ENCODE measurements at places on chromosomes 11 and 22.
A peak's percentile ranks its signal among the peaks of the same experiment; 100 is the strongest.

GRCh38 chr11:70540196-70540595 lies 141.9 kb downstream of the CTTN start:
- no peak for DNase-seq

DNA sequence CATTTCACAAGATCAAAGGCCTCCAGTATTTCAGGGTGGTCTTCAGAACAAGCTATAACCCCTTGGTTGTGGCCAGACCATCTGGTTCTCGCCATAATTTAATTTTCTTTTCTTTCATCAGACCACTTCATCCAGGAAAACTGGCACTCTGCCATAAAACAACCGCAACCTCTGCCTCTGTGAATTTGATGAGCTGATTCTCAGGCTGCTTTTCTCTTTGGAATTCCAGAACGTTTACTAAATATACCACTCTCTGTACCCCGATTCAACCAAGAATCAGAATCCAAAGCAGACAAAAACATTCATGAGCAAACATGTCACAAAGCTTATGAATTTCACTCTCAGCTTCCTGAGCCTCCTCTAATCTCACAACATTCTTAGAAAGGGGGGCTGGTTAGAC lies 331.8 kb upstream of the SYN3 start:
- no peak for DNase-seq

GRCh38 chr11:14644226-14645014 lies 816 bp downstream of the PDE3B start:
- no peak for DNase-seq

DNA sequence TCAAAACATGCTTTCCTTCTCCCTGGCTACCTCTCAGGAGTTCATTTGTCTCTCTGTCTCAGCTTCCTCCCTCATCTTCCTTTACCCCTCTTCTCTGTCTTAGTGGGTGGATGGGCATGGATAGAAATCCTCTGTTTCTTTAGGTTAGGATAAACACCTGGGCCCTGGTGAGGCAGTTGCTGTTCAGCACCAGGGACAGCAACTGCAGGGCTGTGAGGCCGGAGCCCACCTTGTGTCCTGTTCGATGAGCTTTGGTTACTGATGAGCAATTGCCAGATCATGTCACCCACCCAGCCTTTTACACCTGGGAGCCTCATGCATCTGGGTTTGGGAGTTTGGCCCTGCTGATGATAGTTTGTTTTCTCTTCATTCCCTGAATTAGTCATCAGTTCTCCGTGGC lies 6.1 kb upstream of the CRYBB3 start:
- DNase-seq: no peak

- DNase-seq: no peak
Measured at GRCh38 chr22:42365942-42366695, 66.1 kb downstream of the NFAM1 start.

- no peak for DNase-seq
Measured at GRCh38 chr11:96256215-96257011, 86.6 kb downstream of the MAML2 start.

- no peak for DNase-seq
Measured at GRCh38 chr22:21703684-21704316, 31.8 kb downstream of the YPEL1 start.

GRCh38 chr22:20867179-20868024 lies 8.6 kb downstream of the SNAP29 start:
- DNase-seq: no peak

- no peak for DNase-seq
Measured at GRCh38 chr11:134224710-134225664, 516 bp downstream of the VPS26B start.

DNA sequence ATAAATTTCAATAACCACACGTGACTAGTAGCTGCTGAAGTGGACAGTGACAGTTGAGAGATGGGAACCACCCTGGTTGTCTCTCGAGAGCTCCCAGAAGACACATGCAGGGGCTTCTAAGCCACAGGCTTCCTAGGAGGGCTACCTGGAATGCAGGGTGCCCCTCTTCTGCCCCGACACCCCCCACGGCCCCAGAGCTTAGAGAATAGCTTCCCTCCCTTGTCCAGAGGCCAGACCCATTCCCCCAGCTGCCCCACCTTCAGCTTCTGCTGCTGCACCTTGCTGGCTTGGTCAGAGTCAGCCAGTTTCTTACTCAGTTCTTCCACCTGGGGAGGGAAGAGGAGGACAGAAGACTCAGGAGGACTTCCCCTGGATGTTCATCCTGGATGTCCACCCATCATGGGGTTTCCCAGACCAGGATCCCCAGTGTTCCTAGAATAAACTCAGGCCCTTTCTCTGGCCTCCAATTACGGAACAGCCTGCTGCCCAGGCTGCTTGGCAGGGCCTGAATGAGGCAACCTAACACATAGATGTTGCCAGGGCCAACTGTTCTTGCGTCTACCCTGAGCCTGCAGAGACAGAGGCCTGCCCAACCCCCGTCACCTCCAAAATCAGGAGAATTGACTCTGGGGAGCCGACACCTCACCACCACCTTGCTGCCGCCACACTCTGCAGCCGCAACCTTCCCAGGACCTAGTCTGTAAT lies 12.0 kb downstream of the IL18BP start:
- no peak for DNase-seq

DNA sequence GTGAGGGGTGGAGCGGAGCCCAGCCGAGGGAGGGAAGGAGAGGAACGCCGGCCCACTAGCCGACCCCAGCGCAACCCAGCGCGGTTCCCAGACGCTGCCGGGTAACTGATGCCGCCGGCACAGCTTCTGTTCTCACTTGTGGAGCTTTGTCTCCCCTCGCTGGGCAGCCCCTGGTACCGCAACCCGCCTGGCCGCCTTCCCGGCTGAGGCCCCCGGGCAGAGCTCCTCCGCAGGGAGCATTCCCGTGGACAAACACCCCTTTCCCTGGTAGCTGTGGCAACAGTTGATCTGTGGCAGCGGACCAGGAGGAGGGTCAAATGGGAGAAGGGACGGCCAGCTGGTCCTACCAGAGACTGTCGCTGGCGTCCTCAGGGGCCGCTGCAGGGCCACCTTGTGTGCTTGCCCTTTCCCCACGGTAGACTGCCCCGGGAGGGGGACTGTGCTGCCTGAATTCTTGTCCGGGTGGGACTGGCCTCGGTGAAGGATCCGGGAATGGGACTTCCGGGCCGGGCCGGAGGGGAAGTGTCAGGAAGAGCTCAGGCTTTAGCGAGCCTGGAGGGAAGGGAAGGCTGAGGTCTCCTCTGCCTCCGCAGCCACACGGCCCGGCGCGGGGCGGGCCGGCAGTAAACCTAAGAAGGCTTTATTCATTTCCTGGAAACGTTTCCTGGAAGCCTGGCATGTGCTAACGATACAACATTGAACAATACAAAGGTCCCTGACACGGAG lies 468.0 kb downstream of the OPCML start:
- DNase-seq: peak; percentile 56

DNA sequence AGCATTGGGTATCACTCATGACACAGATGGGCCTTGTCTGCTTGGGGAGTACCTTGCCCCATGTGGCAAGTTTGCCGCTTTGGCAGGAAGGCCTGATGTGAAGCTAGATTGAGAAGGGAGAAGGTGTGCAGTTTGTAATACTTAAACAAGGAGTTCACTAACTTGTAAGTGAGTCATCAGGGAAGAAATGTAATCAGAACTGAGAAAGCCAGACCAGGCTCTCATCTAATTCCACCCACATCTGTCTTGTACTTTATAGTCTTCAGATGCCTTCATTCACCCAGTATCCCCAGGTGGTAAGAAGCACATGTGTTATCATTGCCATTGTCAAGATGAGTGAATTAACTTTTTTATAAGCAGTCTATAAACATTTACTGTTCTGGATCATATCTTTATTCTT lies 116.0 kb upstream of the DDI1 start:
- no peak for DNase-seq

- DNase-seq: no peak
Measured at GRCh38 chr11:7494086-7494745, 8.9 kb downstream of the OLFML1 start.

GRCh38 chr22:38129856-38130255 lies 19.4 kb upstream of the BAIAP2L2 start:
- no peak for DNase-seq

GRCh38 chr11:79675081-79675480 lies 234.3 kb upstream of the TENM4 start:
- no peak for DNase-seq

- DNase-seq: no peak
Measured at GRCh38 chr22:36386900-36387708, 663 bp downstream of the MYH9 start.

- DNase-seq: no peak
Measured at GRCh38 chr22:48331266-48331665, 1496.4 kb downstream of the BRD1 start.

GRCh38 chr11:93622043-93622442 lies 39.4 kb upstream of the CEP295 start:
- DNase-seq: no peak

DNA sequence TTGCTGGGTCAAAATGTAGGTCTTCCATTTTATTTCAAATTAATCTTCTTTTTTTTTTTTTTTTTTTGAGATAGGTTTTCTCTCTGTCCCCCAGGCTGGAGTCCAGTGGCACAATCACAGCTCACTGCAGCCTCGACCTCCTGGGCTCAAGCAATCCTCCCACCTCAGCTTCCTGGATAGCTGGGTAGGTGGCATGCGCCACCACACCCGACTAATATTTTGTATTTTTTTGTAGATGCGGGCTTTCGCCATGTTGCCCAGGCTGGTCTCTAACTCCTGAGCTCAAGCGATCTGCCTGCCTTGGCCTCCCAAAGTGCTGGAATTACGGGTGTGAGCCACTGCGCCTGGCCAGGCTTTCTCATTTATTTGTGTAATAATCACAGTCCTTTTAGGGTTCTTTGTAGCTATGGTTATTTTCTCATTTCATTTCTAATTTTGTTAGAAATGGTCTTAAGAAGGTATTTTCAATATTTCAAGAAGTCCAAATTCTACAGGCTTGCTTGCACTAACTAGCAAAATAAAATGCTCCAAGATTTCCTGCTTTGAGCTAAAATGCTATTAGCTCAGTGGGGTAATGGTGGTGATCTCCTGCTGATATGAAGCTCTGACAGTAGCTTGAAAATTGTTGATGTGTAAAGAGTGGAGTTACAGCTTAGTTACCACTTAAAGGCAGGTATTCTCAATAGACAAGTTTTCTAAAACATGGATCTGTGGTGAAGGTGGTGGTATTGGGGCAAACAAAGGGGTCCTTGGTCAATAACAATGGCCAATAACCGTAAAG lies 50.0 kb downstream of the RBX1 start:
- DNase-seq: no peak

- DNase-seq: no peak
Measured at GRCh38 chr11:123526027-123526805, 96.1 kb downstream of the GRAMD1B start.

DNA sequence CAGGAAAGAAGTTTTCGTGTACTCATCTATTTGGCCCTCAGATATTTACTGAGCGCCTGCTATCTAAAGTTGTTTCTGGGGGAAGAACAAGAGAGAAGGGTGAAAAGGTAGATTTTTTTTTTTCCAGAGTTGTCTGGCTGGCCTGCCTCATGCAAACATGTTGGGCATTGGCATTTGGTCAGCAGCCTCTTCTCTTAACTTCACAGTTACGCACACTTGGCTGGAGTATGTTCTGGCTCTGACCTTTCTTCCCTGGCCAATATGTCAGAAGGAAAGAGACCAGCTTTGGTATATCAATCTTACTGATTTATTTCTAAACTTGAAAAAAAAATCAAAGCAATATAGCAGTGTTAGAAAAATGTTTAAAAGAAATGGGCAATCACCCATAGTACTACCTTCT lies 54.2 kb upstream of the GRAMD1B start:
- DNase-seq: no peak

DNA sequence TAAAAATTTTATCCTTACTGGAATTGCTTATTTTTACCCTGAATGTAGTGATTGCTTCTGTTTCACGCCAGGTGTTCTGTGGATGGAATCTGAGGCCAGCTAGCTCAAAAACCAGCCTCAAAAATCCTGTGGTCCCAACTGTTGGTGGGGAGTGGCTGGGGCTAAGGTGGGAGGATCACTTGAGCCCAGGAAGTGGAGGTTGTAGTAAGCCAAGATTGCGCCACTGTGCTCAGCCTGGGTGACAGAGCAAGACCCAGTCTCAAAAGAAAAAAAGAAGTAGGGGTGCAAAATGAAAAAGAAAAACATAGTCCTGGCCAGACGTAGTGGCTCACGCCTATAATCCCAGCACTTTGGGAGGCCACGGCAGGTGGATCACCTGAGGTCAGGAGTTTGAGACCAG lies 27.0 kb upstream of the SLC5A1 start:
- no peak for DNase-seq

DNA sequence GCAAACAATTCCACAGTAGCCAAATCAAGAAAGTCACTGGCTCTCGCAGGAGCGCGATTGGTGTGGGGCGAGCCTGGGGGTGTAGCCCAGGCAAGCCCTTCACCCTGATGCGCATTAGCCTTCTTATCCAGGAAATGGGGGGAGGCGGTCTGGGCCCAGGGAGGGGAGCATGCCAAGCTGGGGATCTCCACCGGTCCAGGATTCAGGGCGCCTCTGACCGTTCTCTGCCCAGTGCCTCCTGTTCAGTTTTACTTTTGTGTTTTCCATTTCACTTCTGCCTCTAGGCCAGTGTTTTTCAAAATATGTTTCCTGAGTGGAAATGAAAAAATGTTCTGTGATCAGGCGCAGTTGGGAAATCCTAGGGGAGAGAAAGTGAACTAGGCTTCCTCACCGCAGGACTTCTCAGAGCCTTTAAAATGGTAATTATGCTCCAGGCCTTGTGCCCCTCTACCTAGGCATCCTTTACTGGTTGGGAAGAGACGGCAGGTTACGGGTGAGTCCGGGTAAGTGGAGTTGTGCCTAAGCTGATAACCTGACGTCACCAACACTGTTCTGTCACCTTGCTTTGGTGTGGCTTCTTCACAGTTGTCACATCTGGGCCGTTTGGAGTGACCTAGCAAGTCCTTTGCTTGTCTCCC lies 18.4 kb downstream of the LRP5 start:
- no peak for DNase-seq

- DNase-seq: no peak
Measured at GRCh38 chr11:62433141-62433903, 14.5 kb downstream of the SCGB1A1 start.

GRCh38 chr11:45355706-45356041 lies 69.5 kb upstream of the SYT13 start:
- DNase-seq: no peak

DNA sequence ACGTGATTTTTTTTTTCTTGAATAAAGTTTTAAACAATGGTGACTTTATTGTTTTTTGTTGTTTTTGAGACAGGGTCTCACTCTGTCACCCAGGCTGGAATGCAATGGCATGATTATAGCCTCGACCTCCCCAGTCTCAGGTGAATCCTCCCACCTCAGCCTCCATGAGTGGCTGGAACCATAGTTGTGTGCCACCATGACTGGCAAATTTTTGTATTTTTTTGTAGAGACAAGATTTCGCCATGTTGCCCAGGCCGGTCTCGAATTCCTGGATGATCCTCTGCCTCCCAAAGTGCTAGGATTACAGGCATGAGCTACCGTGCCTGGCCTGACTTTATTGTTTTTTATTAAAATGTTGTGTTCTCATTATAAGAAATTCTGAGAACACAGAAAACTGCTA lies 12.2 kb upstream of the CRYBB3 start:
- DNase-seq: no peak

- DNase-seq: no peak
Measured at GRCh38 chr11:119028346-119029068, 2.2 kb downstream of the SLC37A4 start.

Data from amniotic stem cell (primary cell).